ENCODE measurements at places on chromosomes 16 and 17. TPM values are rescaled to one million over a fixed set of nuclear protein-coding genes. Genes with fewer than 3 reads are reported as not detected.

Gene CRHR1
- not detected for polyA plus RNA-seq

Gene AATK
- 15.1 TPM for polyA plus RNA-seq

Gene COG8
- polyA plus RNA-seq = 27.6 TPM

Gene ANKRD40CL
- 1.4 TPM for polyA plus RNA-seq

Gene KRTAP3-2
- not detected for polyA plus RNA-seq

DNA sequence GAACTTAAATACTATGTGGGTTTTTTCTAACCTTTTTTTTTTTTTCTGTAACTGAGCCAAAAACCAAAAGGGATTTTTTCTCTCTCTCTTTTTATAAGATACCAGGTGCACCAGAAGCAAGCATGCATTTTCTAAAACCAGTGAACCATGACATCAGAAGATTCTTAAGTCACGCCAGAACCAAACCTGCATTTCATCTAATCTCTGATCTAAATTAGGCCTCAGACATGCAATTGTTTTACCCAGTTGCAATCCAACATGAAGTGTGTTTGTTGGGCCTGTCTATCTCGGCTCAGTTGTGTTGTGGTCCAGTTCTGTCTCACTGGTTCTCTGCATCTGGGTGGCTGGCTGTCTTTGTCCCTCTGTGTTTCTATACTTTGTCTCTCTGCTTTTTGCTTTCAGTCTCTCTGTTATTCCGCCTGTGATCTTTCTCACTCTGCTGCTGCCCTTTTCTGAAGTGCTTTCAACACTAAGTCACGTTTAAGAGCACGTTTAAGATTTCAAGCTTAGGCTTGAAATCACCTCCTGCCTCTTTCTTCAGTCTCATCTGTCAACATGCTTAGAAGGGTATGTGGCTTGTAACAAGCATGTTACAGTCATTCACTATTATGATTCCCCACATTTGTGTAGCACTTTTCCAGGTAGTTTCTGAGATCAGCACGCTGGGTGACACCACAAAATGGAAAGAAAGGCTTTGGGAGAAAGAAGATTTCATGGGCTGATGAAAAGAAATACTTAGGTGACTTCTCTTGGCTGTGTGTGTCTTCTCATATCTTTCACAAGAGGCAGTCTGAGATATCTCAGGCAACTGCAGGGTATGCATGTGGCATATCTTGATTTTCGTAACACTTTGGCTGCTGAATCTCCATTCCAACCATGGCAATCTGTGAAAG, 488.9 kb downstream of the SHISA9 start:
- no peak for DNase-seq
